CD4-positive, alpha-beta T cell treated with Interleukin-12 subunit alpha and Interleukin-12 subunit beta, for 1 hour (primary cell): ENCODE measurements at places on chromosomes 13 and 19.

DNA sequence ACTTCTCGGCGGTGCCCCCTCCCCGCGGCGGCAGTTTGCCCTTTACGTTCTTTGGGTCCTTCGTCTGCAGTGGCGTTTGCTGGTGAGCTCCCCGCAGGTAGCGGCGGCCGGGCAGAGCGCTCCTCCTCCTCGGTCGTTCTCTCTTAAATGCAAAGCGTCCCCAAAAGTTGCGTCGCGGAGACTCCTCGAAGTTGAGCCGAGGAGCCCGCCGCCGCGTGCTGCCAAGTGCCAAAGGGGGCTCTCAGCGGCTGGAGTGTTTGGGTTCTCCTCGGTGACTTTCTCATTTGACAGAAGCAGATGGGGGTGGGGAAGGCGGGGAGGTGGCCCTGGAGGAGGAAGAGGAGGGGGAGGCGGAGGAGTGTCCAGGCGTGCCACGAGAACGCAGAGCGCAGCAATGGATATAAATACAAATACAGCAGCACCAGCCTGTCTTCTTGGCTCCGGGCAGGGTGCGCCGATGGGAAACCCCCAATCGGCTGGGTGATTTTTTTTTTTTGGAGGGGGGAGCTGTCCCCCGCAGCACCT is at the start of gene SOX21:
Gene SOX21 (minus strand): TSS at position 259 of the 525 bp plus-strand sequence. CDS start 496 bp downstream, outside the sequence.
- DNase-seq, result no peak

DNA sequence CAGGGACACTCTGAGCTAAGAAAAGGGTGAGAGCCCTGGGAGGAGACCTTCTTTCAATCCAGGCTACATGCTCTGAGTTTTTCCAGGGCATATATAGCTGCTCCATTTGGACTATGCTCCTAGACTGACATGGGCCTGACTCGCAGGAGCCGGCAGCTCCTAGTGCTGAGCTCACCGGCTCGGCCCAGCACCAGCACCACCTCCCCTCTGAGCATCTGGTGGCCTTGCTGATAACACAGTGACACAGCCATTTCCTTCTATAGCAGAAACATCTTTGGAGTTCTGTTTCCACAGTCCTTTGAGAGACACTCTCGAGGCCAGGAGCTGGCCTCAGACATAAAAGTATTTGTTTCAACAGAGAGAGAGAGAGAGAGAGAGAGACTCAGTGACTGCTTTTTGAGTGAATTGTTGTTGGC is 184.9 kb downstream of the TM9SF2 start:
- no peak for DNase-seq

DNA sequence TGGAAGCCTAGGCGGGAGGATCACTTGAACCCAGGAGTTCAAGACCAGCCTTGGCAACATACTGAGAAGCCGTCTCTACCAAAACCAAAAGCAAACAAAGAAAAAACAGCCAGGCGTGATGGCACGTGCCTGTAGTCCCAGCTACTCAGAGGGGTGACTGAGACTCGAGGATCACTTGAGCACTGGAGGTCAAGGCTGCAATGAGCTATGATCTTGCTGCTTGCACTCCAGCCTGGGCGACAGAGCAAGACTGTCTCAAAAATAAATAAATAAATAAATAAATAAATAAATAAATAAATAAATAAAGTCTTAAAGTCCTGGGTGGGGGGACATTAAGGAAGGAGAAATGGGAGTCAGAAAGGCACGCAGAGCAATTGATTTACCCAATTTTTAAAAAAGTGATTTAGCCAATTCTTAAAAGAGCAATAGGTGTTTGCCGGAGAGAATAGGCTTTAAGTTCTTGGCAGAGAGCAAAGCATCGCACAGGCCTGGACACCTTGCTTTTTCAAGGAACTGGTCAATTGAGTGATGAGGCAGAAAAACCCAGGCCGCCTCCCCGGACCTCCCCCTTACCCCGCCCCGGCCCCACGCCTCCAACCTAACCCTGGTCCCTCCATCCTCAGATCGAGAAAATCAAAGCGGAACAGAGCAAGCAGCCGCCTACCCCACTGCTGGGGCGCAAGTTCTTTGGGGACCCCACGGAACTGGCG is 9.5 kb upstream of the SHKBP1 start:
- no peak for DNase-seq

- DNase-seq, result no peak
Measured at GRCh38 chr13:44605721-44606120, 29.6 kb upstream of the TSC22D1 start.

- no peak for DNase-seq
Measured at GRCh38 chr19:16295057-16295456, 29.6 kb upstream of the KLF2 start.

DNA sequence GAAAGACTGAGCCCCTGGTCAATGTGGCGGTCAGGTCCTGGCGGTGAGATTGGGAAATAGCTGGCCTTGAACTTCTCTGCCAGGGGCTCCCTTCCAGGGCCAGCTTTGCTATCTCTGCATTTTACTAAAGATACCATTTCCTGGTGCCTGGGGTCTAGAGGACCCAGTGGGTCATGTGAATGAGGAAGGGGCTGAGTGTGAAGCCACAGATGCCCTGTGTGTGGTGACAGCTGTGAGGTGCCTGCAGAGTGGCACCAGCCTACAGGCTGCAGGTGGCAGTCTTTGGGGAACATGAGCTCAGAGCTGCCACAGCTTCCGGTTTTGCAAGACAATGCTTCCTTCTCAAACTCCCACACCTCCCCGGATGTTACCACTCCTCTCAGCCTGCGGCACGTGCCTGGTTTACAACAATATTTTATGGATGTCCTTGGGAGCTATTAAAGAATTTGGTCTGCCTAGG is 5.2 kb upstream of the MLNR start:
- peak; percentile 56 for DNase-seq

- no peak for DNase-seq
Measured at GRCh38 chr19:16571283-16571682, 932 bp downstream of the SLC35E1 start.

DNA sequence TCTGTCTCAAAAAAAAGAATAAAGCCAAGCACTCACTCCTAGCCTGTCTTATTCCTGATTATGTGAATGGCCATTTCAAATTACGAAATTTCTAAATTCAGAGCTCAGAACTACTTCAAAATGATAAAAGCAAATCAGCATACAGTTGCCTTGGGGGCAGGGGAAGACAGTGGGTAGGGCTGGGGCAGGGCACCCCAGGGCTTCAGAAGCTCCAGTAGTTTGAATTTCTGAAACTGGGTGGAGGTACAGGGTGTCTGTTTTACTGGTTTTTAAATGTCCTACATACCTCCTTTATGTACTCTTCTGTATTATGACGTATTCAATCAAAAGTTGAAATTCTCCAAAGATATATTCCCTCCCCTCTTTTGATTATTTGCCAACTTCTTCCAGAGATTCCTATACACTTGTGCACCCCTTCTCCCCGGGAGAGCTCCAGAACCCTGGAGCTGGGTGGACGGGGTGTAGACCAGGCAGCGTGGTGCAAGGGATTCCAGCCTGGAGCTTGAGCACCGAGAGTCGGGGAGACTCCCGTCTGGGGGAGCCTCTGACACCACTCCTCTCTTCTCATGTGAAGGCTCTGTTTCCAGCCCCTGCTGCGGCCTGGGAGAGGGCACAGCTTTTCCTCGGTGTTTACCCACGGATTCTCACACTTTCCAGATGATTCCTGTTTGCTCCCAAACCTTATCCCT is 84.7 kb upstream of the GPR183 start:
- DNase-seq, result no peak

DNA sequence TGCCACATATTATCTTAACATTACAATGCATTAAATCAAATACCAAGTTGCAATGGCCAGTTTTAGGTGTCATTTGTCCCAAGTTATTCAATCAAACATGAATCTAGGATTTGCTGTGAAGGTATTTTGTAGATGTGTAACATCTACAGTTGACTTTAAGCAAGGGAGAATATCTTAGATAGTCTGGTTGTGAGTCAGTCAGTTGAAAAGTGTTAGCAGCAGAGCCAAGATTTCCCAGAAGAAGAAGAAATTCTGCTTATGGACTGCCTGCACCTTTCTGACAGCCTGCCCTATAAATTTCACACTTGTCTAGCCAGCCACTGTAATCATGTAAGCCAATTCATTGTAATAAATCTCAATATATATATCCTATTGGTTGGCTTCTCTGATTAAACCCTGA is 41.3 kb upstream of the INTS6 start:
- DNase-seq, result no peak

GRCh38 chr19:49579947-49580263 is 451 bp downstream of the NOSIP start:
- DNase-seq, result no peak

- DNase-seq, result no peak
Measured at GRCh38 chr19:32658075-32658474, 16.9 kb downstream of the ANKRD27 start.

GRCh38 chr13:40402931-40403431 is 263.5 kb downstream of the FOXO1 start:
- DNase-seq, result no peak

DNA sequence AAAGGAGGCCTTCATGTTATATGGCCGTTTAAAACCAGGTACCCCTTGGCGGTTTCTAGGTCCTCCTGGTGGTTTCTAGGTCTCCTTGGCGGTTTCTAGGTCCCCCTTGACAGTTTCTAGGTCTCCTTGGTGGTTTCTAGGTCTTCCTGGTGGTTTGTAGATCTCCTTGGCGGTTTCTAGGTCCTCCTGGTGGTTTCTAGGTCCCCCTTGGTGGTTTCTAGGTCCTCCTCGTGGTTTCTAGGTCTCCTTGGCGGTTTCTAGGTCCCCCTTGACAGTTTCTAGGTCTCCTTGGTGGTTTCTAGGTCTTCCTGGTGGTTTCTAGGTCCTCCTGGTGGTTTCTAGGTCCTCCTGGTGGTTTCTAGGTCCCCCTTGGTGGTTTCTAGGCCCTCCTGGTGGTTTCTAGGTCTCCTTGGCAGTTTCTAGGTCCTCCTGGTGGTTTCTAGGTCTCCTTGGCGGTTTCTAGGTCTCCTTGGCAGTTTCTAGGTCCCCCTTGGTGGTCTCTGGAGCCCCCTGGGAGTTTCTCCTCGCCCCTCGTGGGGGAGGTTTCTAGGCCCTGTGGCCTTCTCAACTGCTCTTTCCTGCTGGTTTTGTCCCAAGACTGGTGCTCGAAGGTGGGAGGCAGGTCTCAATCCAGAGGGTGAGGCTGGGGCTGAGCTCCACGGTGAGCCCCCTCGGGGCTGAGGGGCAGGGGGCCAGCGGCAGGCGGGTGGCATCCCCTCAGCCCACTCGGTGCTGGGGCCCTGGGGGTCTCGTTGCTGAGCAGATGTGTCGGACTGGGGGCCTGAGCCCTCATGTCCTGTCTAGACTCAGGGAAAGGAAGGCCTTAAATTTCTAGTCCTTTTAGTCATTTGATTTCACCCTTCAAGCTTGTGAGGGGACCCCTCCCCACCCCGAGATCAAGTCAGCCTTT is 8.0 kb downstream of the HCN2 start:
- no peak for DNase-seq
